ENCODE measurements at places on chromosomes 4 and X.

GRCh38 chr4:76246852-76247251 is 4.7 kb upstream of the FAM47E start:
- no peak for DNase-seq

- no peak for DNase-seq
Observed at GRCh38 chr4:110309675-110310074, 111.3 kb upstream of the ELOVL6 start.

DNA sequence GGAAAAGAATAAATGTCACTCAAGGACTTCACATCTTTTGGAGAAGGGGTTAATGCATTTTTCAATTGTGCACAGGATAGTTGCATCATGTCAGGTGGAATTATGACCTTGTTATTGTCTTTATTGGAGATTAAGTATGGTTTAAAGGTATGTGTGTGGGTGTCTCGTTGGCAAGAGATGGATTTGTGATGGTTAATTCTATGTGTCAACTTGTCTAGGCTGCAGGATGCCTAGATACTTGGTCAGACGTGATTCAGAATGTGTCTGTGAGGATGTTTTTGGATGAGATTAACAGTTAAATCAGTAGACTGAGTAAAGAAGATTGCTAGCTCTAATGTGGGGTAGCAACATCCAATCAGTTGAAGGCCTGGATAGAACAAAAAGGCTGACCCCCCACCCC is 42.2 kb upstream of the HSD17B10 start:
- DNase-seq: no peak

DNA sequence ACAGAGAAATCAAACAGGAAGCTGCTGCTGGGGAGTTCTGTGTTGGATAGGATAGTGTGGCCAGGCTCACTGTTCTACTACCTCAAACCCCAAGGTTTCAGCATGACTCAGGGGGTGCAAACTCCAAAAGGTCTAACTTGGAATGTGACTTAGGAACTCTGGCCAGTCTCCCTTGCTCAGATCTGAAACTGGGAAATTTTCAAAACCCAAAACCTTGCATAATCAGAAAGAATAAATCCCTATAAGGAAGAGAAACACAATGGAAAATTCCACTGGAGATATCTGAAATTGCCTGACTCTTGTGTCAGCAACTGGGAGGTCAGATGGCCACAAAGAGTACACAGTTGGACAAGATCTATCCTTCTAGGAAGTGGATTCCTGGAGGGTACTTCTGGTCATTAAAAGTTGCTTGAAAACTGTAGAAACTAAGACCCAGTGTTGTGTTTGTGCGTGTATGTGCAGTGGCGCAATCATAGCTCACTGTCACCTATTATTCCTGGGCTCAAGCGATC is 58.0 kb downstream of the PPEF2 start:
- no peak for DNase-seq

GRCh38 chr4:129218897-129219296 is 122.9 kb downstream of the C4orf33 start:
- DNase-seq: no peak

- no peak for DNase-seq
Observed at GRCh38 chr4:11801466-11802446, 373.1 kb upstream of the HS3ST1 start.

- DNase-seq: no peak
Observed at GRCh38 chr4:110172972-110173371, 25.4 kb downstream of the ELOVL6 start.

GRCh38 chrX:14802943-14803710 is 69.7 kb downstream of the FANCB start:
- DNase-seq: no peak

DNA sequence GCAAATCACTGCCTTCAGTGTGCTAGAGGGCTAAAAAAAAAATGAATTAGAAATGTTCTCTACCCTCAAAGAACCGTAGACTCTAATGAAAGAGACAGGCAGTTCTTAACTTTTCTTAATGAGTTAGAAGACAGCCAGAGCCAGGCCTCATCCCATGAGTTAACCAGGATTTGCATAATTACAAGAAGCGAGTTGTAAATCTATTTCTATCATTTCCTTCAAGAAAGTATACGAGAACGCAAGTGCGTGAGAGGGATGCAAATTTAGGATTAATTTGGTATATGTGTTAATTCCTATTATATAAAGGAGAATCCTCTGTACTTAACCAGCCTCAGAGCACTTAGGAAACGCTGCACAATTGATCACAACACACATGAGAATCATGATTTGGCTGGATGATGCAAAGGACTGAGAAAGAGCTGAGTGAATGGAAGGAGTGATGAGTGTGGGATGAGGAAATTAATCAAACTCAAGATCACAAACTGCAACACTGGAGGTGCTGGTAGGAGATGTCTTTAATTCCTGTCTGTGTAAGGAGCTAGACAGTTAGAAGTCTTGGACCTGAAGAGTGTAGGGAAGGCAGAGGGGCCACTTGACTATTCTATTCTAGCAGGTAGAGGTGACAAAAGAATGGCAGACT is 157.2 kb downstream of the ATP10D start:
- DNase-seq: no peak

DNA sequence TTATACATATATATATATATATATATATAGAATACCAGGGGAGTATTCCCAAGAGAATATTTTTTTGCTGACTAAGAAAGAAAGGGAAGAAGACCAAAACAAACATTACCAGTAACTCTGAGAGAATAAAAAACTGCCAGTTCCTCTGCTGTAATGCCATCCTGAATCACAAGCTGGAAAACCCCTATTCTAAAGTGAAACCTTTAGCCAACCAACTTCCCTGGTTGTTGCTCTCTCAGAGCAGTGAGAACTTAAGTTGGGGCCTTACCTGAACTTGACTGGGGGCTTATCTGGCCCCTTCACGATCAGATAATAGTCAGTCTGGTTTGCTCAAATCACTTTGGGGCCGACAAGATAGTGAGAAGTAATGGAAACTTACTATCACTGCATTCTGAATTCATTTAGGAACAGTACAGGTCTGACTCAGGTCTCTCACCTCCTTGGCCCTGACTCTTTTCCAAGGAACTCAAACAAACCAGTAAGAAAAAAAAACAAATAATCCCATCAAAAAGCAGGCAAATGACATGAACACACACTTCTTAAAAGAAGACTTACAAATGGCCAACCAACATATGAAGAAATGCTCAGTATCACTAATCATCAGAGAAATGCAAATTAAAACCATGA is 62.5 kb downstream of the CD40LG start:
- no peak for DNase-seq

DNA sequence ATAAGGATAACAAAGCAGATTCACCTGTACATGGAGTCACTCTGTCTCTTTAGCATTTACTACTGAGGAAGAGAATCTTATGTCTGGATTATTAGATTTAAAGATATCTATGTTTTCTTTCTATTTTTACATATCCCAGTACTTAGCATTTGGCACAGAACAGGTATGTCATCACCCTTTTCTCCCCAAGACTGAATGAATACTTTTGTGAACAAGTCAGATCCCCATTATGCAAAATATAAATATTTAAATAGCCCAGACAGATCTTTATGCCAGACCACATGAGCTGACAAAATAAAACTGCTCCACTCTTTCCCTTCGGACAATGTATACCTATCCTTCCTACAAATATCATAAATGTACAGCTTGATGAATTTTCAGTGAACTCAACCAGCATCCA is 94.5 kb downstream of the CASK start:
- DNase-seq: no peak

GRCh38 chrX:12956704-12957534 is 18.0 kb upstream of the TMSB4X start:
- peak; percentile 69 for DNase-seq

- no peak for DNase-seq
Observed at GRCh38 chr4:95183656-95184408, 364.9 kb downstream of the UNC5C start.

DNA sequence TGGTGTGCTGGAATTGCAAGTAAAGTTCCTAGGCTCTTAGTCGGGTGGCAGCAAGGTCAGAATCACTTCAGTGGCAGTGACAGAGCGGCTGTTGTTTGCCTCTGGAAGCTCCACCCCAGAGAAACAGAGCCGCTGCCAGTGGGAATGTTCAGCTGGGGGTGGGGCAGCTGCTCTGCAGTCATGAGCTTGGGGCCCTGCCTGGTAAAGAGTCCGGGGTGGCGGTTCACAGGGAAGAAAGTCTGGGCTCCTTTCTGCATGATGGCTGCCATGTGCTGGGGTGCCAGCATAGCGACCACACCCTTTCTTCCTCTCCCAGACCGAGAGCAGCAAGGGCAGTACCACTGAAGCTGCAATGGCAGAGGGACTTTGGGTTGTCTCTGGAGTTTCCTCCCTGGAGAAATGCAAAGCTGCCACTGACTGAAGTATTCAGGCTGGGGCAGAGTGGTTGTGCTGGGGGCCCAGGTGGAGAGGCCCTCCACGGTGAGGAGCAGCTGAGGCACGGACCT is 108.8 kb upstream of the CENPE start:
- DNase-seq: no peak

DNA sequence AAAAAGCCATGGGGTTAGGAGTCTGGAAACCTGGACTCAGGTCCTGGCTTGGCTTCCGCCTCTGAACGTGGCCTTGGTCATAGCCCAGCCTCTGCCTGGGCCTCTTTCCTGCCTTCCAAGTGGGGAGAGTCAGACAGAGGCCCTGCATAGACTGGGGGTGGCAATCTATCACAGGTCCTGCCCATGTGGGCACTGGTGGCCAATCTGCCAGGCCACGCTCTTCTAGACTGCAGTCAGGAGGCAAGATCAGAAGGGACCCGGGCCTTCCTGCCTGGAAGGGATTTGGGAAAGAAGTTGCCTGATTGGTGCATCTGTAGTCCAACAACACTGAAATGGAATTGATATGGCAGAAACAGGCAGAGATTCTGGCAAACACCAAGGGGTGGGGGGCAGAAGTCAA is 46.1 kb downstream of the CNGA2 start:
- DNase-seq: no peak

- DNase-seq: no peak
Observed at GRCh38 chrX:150258463-150259430, 104.4 kb upstream of the MAMLD1 start.

DNA sequence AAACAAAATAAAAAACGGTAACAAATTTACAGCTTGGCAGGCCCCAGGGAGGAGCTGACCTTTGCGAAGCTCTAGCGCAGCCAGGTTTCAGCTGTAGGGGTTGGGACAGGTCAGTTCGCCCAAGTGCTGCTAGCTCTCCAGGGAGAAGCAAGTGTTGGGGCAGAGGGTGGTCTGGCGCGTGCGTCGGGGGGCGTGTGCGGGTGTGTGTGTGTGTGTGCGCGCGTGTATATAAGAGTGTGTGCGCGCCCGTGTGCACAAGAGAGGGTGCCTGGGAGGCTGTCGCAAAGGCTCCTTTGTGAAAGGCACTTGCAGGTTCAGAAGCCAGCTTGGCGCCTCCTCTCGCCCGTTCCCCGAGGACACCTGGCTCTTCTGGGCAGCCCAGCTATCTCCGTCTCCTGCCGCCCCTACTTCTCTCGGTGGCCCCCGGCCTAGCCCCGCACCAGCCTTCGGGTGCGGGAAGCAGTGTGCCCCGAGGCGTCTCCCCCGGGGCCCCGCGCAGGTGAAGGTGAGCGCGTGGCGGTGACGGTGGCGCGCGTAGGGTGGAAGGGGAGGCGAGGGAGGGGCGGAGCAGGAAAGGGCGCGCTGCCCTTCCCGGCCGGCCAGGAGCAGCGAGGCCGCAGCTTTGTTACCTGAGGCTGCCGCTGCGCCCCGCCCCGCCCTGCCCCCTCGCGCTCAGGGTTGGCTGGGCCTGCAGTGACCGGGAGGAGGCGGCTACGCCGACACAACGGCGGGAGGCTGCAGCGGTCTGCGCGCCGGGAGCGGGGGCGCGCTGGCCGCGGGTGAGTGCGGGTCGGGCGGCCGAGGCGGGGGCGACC is at the start of gene FHDC1:
TSS of gene FHDC1 (plus strand) at position 693 of the 815 bp plus-strand sequence. CDS start 6,735 bp downstream, outside the sequence.
- DNase-seq: no peak

DNA sequence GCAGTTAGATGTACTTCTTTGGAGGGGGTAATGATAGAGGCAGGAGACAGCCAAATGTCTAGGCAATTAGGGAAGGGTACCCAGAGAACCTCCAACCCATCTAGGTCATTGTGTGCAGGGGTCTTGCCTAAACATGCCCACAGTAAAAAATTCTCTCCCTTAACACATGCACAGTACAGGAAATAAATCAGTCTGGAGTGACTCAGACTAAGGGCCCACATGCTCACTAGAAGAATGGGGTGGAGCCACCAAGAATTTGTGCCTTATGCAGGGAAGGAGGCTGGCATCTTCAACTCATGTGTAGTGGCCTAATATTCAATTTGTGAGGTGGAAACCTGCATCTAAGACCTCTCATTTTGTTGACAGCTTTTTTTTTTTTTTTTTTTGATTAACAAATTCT is 945.3 kb upstream of the GRIA3 start:
- no peak for DNase-seq

DNA sequence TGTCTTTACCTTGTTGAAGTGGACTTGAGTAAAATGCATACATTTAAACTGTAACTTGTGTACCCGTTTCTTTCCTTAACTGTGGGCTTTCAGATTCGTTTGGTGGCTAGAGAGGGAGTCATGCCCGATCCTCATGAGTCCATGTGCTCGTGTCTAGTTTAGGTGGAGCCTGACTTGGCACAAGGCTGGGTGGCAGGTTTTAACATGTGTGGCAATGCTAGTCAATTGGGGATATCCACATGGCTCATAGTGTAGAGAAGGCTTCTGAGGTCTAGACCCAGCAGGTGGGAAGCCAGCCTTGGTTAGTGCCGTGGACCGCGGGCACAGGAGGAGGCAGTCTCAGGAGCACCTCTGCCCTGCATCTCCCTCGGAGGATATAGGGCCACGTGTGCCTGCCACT is 48.5 kb upstream of the CLCN4 start:
- no peak for DNase-seq

- DNase-seq: no peak
Observed at GRCh38 chr4:85870298-85871083, 395.5 kb downstream of the ARHGAP24 start.

GRCh38 chr4:15765391-15765790 is 12.7 kb upstream of the CD38 start:
- no peak for DNase-seq

DNA sequence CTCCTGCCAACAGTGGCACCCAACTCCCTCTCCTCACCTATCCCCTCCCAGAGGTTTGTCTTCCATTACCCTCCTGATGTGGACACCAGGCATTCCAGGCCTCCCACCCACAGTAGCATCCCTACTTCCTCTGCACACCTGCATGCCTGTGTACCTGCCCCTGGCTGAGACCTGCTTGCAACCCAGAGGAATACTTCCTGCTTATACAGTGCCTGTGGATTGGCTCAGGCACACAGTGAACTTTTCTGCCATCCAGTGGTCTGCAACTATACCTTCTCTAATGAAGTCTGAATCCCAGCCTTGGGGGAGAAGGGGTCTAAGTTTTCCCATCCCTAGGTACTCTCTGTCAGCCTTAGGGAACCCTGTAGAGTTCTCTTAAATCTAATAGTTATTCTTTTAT is 169.9 kb downstream of the IQCM start:
- no peak for DNase-seq
